ENCODE measurements at places on chromosomes 11 and 22.

DNA sequence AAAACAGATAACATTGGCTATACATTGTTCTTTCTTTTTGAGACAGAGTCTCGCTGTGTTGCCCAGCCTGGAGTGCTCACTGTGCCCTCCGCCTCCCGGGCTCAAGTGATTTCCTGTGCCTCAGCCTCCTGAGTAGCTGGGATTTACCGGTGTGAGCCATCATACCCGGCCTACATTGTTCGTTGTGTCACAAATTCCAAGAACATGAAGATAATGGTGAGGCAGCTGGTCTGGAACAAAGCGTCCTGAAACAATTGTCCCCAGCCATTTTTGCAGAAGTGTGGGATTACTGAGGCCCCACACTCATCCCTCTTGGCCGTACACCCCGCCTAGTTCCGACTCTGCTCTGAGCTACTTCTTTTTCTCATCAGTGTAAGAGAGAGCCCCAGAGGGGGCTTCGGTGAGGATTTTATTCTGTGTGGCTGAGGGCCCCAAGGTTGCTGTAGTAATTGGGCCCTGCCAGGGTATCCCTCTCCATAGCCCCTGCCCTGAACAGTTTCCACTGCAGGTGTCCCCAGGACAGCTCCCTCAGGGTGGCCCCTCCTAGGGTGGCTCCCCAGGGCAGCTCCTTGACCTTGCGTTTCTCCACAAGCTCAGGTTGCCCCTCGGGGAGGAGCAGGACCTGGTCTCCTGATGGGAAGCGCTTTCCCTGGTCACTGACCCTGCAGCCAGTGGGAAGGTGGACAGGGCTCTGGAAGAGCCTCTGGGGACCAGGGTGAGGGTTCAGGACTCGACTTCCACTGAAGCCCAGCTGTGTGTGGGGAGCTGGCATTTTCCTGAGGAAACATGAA lies 13.1 kb upstream of the ARSA start:
- no peak for DNase-seq

DNA sequence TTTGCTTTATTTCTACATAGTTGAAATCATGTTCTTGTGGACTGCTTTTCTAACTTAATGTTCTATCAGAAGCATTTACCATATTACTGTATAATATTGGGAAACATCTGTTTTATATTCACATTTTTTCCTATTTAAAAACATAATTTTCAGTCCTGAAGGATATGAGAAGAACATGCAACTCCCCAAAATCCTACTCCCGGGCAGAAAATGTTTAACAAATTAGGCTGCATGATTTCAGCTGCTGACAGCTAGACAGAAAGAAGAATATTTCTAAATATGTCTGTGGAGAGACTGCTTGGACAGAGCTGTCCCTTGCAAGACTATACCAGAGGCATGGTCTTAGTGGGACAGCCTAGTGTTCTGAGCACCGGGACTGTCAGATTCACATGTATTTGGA lies 15.7 kb upstream of the AMPD3 start:
- DNase-seq = no peak

DNA sequence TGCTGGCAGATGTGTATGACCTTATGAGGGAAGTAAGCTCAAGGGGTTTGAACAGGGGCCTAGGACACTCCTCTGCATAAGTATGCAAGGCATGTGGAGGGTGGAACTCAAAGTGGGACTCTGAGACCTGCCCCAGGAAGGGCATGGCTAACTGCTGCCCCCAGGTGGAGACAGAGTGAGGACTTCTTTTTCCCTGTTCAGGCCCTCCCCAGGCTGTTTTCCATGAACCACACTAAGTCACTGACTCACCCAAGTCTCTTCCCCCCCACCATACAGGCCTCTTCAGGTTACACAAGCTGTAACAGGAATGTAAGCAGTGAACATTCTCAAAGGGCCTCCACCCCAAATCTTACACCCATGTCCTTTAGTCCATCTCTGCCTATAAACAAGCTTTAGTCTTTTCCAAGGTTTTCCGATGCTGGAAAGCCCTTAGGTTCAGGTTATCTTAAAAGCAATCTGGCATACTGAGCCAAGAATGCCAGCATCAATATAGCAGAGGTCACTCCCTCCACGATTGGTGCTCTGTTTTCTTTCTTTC lies 13.1 kb downstream of the EEF1G start:
- DNase-seq = peak; percentile 78

DNA sequence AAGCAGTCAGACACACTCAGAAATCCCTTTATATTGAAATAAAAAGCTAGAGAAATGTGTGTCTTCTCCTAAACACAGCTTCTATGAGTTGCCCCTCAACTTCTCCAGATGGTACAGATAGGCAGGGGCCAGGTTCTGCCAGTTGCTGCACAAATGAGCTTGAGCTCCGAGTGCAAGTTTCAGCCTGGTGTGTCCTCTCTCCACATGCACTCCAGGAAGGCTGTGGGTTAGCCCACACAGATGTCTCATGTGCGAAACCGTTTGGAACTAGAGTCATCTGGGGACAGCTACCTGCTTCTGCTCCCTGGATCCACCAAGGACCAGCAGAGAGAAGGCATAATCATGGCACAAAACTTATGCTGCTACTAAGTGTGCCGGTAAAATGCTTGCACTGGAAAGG lies 812.6 kb downstream of the OPCML start:
- DNase-seq = no peak

GRCh38 chr11:71201936-71202597 lies 50.3 kb downstream of the SHANK2 start:
- DNase-seq = no peak

Measured in T-helper 9 cell (primary cell).